ENCODE measurements at places on chromosomes 5 and 9.
A peak's percentile ranks its signal among the peaks of the same experiment; 100 is the strongest.

DNA sequence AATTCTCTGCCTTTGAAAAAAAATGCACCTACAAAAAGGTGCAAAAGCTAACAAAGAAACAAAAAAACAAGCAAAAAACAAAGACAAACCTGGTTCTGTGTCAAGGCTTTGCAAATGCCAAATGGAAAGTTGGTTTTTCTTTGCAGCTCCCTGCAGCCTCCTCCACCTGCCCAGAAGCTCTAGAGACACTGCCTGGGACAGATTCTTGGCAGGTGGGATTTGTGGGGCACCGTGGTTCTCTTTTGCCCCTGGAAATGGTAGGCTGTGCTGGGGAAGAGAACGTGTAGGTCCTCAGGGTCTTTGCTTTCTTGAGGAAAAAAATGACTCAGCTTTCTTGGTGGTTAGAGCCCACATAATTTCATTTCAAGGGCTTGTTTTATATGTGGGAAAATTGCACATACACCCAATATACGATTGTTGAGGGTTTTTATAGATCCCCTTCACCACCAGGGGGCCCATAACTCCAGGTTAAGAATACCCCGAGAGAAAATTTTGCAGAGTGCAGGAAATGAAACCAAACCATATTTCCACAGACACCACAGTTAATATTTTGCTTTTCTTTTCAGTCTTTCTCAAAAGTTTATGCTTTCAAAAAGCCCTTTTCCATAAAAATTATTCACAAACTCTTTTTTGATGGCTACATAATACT lies 58.7 kb downstream of the NXNL2 start:
- DNase-seq: no peak

- no peak for DNase-seq
Measured at GRCh38 chr5:40238066-40238745, 441.5 kb upstream of the PTGER4 start.

- peak; percentile 59 for DNase-seq
Measured at GRCh38 chr5:159098603-159099436, 896 bp downstream of the EBF1 start.

GRCh38 chr9:96069629-96070220 lies 194.2 kb downstream of the ERCC6L2 start:
- no peak for DNase-seq

- no peak for DNase-seq
Measured at GRCh38 chr5:68644971-68645370, 429.4 kb downstream of the PIK3R1 start.

DNA sequence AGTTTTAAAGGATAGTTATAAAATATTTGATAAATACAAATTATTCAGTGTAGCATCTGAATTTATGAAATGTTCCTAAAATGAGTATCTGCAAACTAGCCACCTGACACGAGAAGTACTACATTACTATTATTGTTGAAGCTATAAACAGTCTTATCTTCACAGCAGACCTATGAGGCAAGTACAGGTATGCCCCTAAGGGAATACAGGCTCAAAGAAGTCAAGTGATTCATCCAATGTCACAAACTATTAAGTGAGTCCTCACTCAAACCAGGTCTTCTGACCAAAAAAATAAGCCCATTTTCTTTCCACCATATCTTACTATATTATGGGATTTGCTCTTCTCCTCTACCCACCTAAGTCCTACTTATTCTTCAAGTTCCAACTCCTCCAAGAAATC lies 28.7 kb downstream of the STRBP start:
- no peak for DNase-seq

DNA sequence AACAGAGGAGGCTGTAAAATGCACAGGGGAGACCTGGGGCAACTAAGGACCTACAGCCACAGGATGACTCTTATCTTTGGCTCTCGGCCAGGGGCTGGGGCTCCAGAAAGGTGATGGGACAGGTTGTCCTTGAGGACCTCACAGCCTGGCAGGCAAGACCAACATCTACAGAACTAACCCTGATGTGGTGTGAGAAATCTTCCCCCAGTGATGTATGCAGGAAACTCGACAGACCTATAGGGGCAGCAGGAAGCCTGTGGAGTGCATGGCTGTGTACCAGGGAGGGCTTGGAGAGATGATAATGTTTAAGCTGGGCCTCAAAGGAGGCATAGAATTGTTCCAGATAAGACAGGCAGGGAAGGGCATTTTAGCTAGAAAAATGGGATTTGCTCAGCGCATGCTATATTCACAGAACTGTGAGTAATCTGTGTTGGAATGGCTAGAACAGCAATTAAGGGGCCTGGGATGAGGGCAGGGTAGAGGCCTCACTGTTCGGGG lies 68.5 kb upstream of the SLC25A51 start:
- DNase-seq: no peak

DNA sequence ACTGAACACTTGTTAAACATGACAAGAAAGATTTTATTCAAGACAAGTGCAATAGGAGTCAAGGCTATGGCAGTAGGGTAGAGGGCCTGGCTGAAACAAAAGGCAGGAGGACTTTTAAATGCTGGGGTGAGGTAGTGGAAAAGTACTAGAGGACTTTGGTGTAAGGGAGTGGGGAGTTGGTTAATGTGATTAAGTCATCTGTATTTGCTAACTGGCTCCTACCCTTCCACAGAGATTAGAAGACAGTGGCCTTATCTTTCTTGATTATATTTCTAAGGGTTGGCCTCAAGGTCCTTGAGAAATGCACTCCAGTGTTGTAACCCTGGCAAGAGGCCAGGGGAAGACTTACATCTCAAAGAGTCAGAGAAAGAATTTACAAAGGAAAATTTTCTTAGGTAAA lies 160.2 kb upstream of the FTMT start:
- no peak for DNase-seq

DNA sequence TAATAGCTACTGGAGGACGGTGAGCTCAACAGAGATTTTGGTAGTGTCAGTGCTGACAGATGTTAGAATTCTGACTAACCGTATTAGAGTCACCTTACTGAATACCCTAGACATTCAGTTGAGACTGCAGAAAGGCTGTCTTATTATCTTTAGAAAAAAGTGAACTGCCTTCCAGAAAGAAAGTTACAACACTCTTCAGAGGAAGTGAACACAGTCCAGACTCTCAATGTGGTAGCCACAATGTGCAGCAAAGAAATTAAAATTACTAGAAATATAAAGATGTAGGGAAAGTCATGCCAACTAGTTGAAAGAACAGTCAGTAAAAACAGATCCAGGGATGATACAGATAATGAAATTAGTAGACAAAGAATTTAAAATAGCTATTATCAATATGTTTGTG lies 47.1 kb upstream of the COL15A1 start:
- no peak for DNase-seq

- no peak for DNase-seq
Measured at GRCh38 chr5:169162407-169162806, 138.5 kb downstream of the SLIT3 start.

GRCh38 chr9:133488686-133489252 lies 9.9 kb upstream of the SLC2A6 start:
- DNase-seq: no peak

DNA sequence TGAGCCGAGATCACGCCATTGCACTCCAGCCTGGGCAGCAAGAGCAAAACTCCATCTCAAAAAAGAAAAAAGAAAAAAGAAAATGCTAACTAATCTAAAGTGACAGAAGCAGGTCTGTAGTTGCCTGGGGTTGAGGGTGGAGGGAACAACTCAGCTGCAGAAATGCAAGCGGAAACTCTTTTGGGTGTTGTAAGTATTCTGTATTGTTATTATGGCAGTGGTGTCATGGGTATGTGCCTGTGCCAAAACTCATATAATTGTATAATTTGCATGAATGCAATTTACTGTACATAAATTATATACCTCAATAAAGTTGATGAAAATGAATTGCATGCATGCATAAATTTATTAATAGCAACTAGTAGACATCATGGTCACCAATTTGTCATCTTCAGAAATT lies 23.0 kb upstream of the RPS23 start:
- DNase-seq: no peak

- no peak for DNase-seq
Measured at GRCh38 chr9:98997604-98998003, 53.9 kb downstream of the COL15A1 start.

- no peak for DNase-seq
Measured at GRCh38 chr9:3028535-3028934, 184.6 kb upstream of the PUM3 start.

- DNase-seq: no peak
Measured at GRCh38 chr5:140565780-140566095, 1.1 kb downstream of the SLC35A4 start.

GRCh38 chr9:93592008-93592642 lies 15.7 kb downstream of the PHF2 start:
- no peak for DNase-seq

- DNase-seq: no peak
Measured at GRCh38 chr5:95697781-95698681, 15.2 kb upstream of the SPATA9 start.

- no peak for DNase-seq
Measured at GRCh38 chr9:23663946-23664345, 162.1 kb downstream of the ELAVL2 start.

DNA sequence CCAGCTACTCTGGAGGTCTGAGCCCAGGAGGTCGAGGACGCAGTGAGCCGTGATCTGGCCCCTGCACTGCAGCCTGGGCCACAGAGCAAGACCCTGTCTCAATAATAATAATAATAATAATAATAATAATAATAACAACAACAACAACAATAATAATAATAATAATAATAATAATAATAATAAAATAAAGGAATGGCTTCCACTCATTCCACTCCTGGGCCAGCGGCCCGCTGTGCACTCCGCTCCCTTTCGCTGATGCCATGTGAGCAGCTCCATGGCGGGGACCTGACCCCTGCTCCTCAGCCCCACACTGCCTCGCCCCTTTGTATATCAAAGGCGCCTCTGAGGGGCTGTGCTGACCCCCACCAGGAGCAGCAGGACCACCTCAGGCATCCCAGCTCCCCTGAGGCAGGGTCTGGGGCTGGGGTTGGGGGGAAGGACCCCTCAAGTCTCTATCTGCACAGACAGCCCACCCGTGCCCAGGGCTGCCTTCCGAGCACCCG lies 20.0 kb downstream of the GBGT1 start:
- DNase-seq: no peak

- no peak for DNase-seq
Measured at GRCh38 chr9:120443489-120443888, 136.5 kb downstream of the CDK5RAP2 start.

DNA sequence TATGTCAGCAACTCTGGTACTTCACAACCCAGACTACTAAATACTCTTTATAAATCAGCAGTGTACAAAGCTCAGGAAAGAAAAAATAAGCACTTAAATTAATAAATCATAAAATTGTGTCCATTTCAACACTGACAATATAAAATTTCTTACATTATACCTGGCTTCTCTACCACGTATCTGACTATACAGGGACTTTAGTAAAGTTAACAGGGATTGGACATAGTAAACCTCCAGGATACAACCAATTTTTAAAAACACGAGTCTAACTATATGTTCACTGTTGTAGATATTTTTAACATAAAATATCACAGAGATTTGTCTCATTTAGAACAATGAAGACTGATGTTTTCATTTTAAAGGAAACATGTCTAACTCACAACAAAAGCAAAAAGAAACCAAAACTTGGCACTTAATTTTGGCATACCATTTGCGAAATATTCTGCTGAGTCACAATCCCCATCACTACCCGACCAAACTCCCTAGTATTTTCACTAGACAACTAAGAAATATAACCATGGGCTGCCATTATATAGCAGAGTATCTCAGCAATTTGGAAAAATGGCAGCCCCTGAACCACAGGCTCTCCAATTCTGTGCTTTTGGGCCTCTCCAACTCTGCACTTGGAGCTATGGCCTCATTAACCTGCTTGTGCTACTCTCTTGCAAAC lies 14.4 kb downstream of the FAM169A start:
- DNase-seq: no peak

DNA sequence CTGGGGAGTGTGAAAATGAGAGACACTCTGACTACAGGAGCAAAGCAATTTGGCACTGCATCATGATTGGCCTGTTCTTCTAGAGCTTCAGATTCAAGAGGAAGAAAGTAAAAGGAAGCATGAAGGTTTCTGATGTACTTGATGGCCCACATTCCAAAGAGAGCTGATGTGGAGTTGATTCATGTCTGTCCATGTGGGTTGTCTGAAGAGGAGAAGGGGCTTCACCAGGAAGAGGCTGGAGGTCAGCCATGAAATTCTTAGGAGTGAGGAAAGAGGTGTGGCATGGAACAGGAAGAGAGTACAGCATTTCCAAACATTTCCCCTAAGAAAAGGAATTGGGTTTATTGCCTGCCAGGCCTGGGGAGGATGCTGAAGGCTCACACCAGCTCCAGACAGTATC lies 70.7 kb downstream of the PTCD2 start:
- DNase-seq: no peak

GRCh38 chr5:23139338-23140171 lies 286.4 kb upstream of the CDH12 start:
- no peak for DNase-seq

GRCh38 chr9:89374176-89374575 lies 55.9 kb downstream of the SECISBP2 start:
- no peak for DNase-seq

- no peak for DNase-seq
Measured at GRCh38 chr5:166354332-166354731, 1937.1 kb upstream of the WWC1 start.

GRCh38 chr5:128782446-128782845 lies 182.8 kb upstream of the SLC27A6 start:
- no peak for DNase-seq

- DNase-seq: no peak
Measured at GRCh38 chr5:102691434-102691833, 63.7 kb upstream of the PAM start.

GRCh38 chr5:76851728-76852369 lies 2.0 kb downstream of the S100Z start:
- DNase-seq: no peak

- no peak for DNase-seq
Measured at GRCh38 chr9:79768194-79768593, 196.4 kb downstream of the TLE4 start.

DNA sequence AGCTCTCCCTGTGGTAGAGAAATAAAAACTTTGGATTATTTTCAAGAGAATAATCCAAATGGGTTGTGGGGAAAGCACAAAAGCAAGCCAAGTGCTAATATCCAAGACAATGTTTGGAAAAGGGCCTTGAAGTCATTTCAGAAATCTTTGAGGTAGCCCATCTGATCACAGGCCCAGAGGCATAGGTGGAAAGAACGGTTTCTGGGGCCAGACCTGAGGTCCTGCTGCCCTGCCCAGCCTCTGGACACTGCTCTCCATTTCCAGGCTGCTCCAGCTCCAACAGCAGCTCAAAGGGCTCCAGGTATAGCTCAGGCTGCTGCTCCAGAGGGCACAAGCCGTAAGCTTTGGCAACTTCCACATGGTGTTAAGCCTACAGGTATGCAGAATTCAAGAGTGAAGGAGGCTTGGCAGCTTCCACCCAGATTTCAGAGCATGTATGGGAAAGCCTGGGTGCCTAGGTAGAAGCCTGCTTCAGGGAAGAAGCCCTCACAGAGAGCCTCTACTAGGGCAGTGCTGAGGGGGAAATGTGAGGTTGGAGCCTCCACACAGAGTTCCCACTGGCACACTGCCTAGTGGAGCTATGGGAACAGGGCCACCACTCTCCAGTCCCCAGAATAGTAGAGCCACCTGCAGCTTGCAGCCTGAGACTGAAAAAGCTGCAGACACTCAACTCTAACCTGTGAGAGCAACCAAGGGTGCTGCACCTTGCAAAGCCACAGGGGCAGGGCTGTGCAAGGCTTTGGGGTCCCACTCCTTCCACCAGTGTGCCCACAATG lies 133.1 kb downstream of the PIK3R1 start:
- no peak for DNase-seq

Data from CD4-positive, CD25-positive, alpha-beta regulatory T cell (primary cell).